ENCODE measurements at places on chromosomes 3 and 15.

DNA sequence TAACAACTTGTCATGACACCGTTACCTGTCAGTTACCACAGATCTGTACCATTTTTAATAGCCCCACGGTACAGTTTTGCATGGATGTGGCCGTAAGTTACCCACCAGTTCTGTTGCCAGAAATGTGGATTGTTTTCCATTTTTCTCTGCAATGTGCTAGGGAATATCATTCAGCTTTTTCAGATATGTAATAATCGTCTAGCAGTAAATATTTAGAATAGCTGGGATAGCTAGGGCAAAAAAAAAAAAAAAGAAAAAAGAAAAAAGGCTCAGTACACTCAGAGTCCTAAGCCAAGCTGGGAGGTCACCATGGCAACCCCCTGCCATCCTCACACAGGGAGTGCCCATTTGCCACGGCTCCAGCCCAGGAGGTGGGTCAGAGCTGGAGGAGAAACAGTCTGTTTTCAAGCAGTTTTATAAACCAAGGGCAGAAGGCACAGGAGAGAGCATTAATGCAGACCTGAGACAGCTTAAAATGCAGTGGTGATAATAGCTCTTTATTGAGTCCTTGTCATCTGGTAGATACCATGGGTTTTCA, 25.2 kb downstream of the PAQR5 start:
- DNase-seq = no peak

DNA sequence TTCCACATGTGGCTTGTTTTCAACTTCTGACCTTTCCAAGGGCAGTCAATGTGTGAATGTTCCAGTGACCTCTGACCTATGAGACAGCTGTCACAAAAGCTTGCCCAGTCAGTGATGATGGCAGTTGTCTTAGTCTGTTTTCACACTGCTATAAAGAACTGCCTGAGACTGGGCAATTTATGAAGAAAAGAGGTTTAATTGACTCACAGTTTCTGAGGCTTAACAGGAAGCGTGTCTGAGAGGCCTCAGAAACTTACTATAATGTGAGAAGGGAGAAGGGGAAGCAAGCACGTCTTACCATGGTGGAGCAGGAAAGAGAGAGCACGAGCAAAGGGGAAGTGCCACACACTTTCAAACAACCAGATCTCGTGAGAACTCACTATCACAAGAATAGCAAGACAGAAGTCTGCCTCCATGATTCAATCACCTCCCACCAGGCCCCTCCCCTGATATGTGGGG, 95.6 kb downstream of the ECT2 start:
- no peak for DNase-seq

GRCh38 chr3:4336850-4337546, 33.8 kb downstream of the SETMAR start:
- no peak for DNase-seq

- DNase-seq = no peak
Measured at GRCh38 chr3:11204697-11205348, 50.5 kb downstream of the HRH1 start.

DNA sequence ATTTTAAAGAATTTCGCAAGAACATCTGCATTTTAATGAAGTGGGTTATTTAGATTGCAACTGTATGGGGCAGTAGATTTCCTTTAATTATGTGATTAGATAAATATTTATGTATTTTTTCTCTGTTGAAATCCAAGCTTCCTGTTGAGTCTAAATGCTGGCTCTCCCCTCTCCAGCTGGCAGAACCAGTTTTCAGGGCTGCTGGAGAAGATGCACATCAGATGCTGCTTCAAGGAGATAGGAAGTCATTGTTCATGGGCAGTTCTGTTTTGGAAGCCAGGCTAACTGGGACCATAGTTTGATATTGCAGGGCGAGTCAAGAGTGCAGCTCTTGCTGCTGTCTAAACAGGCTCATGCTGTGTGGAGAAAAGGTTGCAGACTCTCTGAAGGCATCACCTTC, 97.4 kb downstream of the SLC9A9 start:
- DNase-seq = no peak

GRCh38 chr15:56094171-56094570, 100.8 kb upstream of the NEDD4 start:
- no peak for DNase-seq

- no peak for DNase-seq
Measured at GRCh38 chr3:42652251-42652610, 1.3 kb upstream of the ZBTB47 start.

DNA sequence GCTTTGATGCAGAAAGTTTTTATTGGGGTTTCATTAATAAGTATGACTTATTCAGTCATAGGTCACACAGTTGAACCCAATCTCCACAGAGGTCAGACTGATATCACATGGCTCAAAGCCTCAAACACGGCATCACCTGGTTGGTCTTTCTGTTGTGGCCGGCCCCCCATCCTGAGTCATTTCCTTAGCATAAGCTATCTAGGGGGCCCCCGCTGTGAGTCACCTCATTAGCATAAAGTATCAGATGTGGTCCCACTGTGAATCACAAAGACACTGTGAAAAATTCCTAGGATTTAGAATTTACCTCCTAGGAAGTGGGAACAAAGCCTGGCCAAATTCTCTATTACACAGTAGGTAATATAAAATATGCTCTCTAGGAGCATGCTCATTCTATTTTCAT, 502.2 kb downstream of the PYDC2 start:
- DNase-seq = no peak

DNA sequence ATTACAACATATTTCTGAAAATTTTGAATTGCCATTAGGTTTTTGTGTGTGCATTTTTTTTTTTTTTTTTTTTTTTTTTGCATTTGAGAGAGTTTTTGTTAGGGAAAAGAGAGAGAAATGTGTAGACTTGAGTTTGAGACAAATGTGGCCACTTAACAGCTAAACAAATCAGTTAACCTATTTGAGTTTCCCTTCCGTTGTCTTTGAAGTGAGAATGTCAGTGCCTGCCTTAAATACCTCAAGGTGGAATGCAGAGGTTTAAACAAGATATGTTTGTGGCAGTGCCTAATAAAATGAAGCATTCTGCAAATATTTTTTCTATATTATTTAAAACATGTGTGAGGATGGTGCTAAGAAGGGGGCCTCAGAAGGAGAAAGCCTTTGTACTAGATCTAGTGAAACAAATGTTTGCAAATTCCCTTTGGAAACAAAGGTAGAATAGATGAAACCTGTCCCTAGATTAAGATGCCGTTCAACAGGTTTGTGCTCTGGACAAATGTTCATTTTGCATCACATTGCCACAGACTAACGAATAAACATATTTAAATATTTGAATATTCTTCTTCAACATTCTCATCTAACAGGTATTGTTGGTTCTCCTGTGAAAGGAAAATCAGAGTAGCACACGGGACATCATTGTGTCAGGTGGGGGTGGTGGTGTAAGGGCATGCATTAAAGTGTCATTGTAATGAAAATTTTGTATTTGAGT, 80.7 kb downstream of the SATB1 start:
- DNase-seq = no peak

GRCh38 chr15:32866454-32867312, 148.9 kb downstream of the GREM1 start:
- no peak for DNase-seq

GRCh38 chr3:12982619-12983101, 90.6 kb downstream of the IQSEC1 start:
- DNase-seq = no peak

GRCh38 chr3:23743141-23743784, 62.5 kb upstream of the UBE2E1 start:
- DNase-seq = no peak

DNA sequence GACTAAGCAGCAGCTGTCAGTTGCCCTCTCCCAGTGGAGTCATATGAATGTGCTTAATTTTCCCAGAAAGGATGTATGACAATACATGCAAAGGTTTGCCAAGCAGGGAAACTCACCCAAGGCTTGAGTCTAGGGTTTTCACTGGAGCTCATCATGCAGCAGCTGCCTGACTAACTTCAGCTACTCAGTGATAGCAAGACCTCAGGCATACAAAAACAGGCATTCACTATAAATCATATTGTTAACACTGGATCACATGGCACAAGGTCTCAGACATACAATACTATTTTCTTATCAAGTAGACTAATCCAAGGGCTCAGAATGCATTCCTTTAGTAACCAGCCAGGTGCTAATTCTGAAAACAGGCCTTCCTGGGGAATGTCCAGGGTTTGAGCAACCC, 85.0 kb upstream of the STAC start:
- DNase-seq = no peak

DNA sequence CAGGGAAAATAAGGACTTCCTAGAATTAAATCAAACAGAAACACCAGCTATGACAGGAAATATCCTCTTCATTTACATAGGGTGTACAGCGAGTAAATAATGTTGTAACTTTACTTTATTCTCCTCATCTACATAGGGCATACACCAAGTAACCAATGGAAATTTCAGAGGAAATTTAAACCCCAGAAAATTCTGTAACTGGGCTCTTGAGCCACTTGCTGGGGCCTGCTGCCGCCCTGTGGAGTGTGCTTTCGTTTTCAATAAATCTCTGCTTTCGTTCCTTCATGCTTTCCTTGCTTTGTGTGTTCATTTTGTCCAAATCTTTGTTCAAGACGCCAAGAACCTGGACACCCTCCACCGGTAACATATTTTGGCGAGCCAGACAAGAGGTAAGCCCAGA, 990.4 kb upstream of the CADM2 start:
- no peak for DNase-seq

- DNase-seq = no peak
Measured at GRCh38 chr3:126782536-126782935, 78.5 kb downstream of the CHCHD6 start.

DNA sequence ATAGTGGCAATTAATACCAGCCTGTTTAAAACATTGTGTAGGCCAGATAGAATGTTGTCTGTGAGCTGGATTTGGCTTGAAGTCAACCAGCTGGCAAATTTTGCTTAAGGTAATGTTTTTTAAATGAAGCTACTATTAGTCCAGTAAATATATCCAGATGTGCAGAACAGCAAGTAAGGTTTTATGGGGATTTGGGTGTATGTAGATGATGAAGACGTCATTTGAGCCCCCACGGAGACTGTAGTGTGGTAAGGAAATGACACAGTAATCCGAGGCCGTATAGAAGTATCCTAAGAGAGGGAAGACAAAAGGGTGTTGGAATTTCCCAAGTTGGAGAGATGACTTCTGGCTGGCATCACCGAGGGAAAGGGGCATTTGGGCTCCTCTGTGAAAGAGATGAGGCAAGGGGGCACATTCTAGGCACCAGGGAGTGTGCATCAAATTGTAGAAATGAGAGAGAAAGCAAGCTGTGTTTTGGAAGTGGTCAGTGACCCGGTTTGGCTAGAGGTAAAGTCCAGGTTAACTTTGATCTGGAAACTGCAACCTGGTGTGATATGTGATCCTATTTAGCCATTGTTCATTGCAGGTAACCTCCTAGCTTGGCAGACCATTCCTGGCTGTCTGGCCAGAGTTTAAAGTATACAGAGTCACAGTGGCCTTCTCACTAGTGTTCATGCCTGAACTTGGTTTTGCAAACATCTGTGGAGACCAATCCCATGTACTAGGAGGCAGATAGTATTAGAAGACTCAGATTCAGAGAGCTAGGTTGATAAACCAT, 104.2 kb downstream of the ITPR1 start:
- no peak for DNase-seq

DNA sequence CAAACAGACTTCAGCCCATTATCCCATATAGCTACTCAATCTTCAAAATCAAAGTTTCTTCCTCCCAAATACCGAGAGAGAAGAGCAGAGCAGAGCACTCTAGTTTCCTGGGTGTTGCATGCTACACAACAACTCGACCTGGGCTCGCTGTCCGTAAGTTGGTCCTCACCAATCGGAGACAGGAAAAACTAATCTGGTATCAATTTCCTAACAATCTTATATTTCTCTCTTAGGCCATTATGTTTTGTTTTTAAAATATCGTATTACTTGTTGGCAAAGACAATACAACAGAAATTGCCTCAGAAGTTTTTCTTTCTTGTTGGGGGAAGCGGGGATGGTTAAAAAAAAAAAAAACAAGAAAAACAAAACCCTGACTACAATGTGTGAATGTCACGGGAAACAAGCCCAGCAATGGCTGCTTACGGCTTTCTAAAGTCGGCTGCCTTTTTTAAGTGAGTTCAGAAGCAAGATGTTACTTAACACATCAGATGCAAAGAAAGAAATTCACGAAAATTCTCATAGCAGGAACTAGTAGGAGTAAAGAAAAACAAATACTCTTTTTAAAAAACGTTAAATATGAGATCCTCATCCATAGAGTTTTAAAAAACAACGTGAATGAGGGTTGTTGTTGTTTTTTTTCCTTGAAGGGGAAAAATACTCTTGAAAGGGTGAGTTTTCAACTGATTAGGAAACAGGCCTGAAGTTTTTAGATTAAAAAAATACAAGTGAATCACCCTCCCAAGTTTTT, 1.9 kb downstream of the VGLL4 start:
- DNase-seq = no peak

DNA sequence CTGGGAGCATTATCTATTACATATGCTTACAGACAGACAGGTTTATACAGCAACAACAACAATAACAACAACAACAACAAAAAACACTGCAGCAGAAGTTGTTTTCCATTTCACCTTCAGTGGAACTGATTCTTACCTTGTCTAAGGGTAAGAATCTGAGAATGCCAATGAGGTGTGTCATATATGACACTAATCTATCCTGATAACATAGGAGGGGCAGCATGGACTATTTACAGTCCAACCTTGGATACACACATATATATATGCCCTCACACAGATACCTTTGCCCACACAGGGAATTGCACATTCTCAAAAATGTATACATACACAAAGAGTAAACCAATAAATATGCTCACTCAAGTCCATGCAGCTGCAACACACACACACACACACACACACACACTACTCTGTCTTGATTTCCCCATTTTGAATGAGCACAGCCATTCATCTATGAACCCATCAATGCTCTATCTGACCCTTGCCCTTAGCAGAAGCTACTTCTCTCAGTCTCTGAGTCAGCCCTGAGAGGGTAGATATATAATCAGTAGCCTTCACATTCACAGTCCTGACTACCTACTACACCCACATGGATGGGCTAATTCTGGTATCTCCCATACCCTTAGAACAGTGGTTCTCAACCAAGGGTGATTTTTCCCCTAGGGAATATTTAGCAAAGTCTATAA, 9.7 kb upstream of the TRANK1 start:
- DNase-seq = no peak

DNA sequence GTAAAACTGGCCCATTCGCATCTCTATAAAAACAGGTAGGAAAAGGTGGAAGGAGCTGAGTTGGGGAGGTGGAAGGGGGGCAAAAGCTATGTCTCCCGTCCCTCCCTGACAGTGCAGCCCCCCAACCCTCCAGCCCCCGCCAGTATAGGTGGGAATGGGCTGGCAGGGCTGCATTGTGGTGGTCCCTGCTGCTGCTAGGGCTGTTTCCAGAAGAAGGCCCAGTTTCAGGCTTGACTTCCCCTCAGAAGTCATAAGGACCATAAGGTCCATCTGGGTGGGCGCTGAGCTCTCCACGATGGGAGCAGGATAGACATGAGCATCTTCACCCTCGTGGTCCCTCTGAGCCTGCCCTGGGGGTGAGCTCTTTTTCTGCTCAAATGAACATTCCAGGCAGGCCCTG, 44.2 kb downstream of the APBA2 start:
- DNase-seq = no peak

- no peak for DNase-seq
Measured at GRCh38 chr15:69974321-69974720, 123.4 kb downstream of the TLE3 start.
